ENCODE measurements at places on chromosomes 12 and 14.

DNA sequence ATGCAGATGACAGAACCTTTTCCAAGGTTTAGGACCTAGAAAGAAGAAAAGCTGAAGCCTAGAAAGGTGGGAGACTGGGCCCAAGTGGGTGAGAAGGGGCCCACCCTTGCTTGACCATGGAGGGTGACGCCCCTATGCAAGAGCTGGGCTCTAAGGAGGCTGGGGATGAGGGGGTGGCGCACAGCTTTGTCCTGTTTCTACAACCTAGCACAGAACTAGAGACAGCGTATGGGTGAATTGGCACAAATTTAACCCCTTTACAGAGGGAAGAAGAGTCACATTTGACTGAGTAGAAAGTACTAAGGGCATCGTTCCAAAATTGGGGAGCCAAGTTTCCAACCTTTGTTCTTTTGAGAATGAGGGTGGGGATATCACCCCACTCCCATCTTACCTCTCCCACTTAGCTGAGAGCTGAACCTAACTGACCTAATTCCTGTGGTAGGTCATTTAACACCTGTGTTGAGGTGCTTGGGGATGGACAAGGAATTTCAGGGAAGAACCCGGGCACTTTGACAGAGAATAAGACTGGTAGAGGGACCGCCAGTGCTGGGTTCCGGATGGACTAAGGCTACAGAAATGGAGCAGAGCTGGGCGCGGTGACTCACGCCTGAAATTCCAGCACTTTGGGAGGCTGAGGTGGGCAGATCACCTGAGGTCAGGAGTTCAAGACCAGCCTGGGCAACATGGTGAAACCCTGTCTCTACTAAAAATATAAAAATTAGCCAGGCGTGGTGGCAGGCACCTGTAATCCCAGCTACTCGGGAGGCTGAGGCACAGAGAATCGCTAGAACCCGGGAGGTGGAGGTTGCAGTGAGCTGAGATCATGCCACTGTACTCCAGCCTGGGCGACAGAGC lies 5.2 kb downstream of the NFKBIA start:
- no peak for DNase-seq

GRCh38 chr14:54803396-54803795 lies 99.2 kb downstream of the GCH1 start:
- DNase-seq: no peak

DNA sequence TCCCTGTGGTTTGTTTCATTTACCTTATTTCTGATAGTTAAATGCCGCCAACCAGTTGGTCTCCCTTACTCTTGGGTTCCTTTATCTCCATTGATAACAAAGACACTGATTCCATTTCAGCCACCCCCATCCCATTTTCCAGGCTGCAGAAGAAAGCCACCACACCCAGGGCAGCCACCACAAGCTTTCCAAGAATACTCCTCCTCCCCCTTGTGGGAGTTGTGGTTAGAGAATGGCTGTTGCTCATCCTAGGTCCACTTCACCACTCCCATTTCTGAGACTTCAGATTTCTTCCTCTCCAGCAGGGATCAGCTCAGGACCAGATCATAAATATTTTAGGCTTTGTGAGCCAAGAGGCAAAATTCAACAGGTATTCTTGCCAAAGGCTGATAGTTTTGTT lies 73.9 kb downstream of the ANO4 start:
- DNase-seq: no peak

DNA sequence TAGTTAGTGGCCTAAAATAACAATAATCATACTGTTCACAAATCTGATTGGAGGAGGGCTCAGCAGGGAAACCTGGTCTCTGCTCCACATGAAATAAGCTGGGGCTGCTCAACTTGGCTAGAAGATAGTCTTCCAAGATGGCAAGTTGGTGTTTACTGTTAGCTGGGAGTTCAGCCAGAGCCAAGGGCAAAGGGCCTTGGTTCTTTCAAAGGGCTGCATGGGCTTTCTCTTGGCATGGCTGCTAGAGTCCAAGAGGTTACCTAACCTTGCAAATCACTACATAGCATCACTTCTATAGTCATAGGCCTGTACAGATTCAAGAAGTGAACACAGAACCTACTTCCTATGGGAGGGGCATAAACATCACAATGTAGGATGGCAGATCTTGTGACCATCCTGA lies 7.1 kb downstream of the EXOC5 start:
- DNase-seq: no peak

DNA sequence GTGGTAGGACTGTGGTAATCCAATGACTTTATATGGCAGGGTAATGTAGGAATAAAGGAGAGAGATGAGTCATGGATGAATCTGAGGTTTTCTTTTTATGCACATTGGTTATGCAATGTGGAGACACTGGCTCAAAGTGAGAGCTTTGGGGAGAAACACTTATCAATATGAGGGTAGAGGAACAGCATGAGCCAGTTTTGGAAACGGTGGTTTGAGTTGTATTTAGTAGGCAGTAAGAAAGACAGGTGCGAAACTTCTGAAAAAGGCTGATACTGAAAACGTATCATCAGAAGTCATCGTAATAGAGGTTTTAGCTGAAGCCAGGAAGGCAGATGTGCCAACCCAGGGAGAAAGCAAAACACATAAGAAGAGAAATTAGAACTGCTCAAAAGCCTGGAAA lies 854.8 kb upstream of the SEL1L start:
- no peak for DNase-seq

GRCh38 chr12:43312991-43313505 lies 239.0 kb downstream of the ADAMTS20 start:
- no peak for DNase-seq

DNA sequence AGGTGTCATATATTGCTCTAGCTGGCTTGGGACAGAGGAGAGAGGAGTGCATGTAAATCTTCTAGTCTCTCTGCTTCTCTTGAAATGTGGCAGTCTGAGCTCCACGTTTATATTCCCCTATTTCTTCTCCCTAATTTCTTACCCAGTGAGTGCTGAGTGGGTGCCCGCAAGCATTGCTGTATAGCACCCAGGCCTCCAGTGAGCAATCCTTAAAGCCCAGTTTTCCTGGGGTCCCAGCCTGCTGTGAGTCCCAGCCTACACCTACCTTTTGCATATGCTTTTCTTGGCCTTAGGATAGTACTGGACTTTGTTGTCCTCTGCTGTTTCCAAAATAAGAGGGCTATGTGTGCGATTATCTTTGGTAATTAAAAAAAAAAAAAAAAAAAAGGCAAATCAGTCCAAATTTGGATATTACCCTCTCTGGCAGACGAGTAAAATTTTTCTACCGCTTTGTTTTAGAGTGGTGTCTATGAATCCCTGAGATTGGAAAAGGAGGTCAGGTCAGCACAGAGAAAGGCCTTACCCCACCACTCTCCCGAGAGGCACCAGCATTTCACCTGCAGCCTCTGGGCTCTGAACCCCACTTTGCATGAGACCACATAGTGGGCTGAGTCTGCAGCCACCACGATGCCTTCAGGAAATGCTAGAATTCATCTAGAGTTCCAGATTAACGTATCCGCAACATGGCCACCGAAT lies 1.1 kb downstream of the MGST1 start:
- no peak for DNase-seq

- no peak for DNase-seq
These were observed 5.0 kb downstream of the SLC25A21 start for GRCh38 chr14:37167151-37168047.

DNA sequence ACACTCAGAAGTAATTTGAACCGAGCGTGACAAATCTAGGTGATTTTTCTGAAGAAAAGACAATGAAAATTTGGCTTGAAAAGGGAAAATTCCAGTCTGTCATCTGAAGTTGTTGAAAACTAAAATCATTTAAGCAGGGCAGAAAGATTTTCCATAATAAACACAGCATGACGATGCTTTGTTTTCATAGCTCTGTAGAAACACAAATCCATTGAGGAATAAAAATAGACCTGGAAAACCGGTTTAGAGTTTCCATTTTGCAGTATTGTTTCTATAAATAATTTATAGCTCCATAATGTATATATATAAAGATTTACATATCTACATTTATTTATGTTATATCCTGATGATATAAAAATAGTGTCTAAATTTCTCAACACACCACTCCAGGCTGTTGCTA lies 1918.5 kb upstream of the FLRT2 start:
- no peak for DNase-seq

- DNase-seq: no peak
These were observed 100.2 kb downstream of the SRGAP1 start for GRCh38 chr12:63944586-63945228.

- no peak for DNase-seq
These were observed 43.8 kb upstream of the PNMA1 start for GRCh38 chr14:73757876-73758391.

DNA sequence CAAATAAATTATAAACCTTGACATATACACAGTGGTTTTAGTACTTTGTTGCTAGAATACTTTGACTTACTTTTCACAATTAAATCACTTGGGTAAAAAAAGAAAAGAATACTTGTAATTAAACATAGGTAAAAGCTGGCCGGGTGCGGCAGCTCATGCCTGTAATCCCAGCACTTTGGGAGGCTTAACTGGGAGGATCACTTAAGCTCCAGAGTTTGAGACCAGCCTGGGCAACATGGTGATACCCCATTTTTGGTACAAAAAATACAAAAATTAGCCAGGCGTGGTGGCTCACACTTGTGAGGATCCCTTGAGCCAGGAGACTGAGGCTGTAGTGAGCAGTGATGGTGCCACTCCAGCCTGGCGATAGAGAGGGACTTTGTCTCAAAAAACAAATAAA lies 7.8 kb downstream of the STX2 start:
- no peak for DNase-seq

DNA sequence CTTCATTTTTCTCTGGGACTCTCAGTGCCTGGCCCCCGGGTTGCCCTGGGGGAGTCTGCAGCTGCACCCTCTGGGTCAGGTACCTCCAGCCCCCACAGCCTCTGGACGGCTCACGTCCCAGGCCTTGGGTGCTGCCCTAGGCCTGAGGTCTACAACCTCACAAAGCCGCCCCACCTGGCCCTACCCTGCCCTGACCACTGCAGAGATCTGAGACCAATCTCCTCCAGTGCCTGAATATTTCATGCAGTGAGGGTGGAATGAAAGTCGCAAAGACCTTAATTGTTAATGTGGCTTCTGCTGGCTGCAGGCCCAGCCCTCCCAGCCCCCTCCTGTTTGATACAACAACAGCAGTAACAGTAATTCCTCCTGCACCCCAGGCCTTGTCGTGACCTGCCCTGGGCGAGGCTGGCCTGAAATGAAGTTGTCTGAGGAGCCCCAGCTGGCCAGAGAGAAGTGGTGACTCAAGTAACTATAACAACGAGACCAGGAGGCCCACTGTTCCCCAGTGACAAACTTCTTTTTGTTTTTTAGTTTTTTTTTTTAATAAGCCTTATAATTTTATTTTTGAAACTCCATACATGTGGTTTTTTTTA lies 8.8 kb upstream of the CCDC85C start:
- no peak for DNase-seq

GRCh38 chr12:121937654-121938053 lies 19.3 kb downstream of the CFAP251 start:
- DNase-seq: no peak

DNA sequence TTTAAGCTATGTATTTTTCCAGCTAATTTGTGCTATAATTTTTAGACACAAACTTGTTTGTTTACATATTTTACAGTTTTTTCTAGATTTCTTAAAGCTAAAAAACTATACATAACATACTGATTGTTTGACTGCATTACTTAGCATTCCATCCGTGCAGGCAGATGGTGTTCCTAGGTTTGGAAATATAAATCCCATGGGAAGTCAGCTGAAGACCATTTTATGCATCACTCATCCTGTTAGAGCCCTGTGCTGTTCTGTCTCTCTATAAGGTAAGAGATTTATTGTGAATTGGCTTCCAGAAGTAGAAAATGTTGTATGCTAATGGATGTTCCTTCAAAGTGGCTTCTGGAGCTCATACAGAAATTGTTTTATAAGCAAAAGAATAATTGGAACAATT lies 31.1 kb downstream of the RMST start:
- no peak for DNase-seq

- DNase-seq: no peak
These were observed 305.6 kb upstream of the DIO3 start for GRCh38 chr14:101255765-101256125.

GRCh38 chr12:45426294-45426693 lies 210.4 kb downstream of the ANO6 start:
- no peak for DNase-seq

GRCh38 chr14:82562881-82563280 lies 1029.2 kb upstream of the SEL1L start:
- DNase-seq: no peak

- DNase-seq: no peak
These were observed 444.8 kb downstream of the ADAMTS20 start for GRCh38 chr12:43107026-43107775.

- no peak for DNase-seq
These were observed 304 bp downstream of the KCTD10 start for GRCh38 chr12:109476807-109477184.

- no peak for DNase-seq
These were observed 407.3 kb downstream of the AEBP2 start for GRCh38 chr12:19846574-19846973.

DNA sequence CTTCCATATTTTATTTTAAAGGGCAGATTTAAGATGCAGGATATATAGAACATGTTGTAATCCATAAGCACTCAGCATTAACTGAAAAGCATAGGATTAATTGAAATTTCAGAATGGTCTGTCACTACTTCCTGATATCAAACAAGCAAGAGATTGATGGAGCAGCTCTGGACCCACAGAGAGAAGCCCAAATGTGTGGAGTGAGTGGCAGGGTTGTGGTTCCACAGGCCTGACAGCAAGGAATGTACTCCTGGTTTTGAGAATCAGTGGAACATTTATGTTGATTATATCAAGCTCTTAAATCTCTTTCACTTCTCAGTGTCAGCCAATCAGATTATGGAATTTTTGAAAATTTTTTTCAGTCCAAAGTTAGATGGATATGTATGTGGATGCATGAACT lies 267.6 kb upstream of the PRICKLE1 start:
- no peak for DNase-seq

GRCh38 chr12:112942572-112942971 lies 4.3 kb downstream of the OAS3 start:
- no peak for DNase-seq

- no peak for DNase-seq
These were observed 465.6 kb downstream of the ZFP36L1 start for GRCh38 chr14:68327231-68327630.

GRCh38 chr12:45912774-45913173 lies 77.6 kb downstream of the SCAF11 start:
- DNase-seq: no peak

- no peak for DNase-seq
These were observed 169.5 kb downstream of the FBXL14 start for GRCh38 chr12:1424674-1425395.

DNA sequence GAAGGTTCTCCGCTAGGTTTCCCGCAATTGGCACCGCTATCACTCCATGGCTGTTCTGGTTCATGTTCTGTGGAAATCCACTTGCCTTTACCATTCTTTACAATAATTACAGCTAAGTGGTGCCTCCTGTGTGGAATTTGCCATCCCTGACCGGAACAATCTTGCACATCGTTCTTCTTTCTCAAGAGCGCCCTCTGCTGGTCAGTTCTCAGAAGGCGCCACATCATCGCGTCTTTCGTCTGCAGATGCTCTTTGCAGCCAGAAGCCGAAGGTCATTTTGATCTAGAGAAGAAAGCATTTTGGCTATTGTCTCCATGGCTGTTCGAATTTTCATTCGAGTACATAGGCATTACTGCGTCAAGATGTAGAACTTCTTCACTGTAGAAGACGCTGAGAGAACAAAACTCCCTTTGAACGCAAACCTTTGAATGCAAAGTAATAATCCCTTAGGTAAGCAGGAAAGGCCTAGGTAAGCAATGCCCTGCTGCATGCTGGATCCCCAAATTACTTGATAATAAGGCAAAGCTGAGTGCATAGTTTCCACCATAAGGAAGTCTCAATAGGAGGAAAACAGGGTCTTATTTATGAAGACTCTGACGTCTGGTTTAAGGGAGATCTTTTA lies 10.1 kb upstream of the RTRAF start:
- DNase-seq: peak; percentile 52

- no peak for DNase-seq
These were observed 59.8 kb downstream of the PLEKHG3 start for GRCh38 chr14:64763801-64764621.

Data from stimulated activated CD8-positive, alpha-beta memory T cell treated with anti-CD3 and anti-CD28 coated beads, Interleukin-15, amount 100 ng/mL, for 48 hours (primary cell).